ENCODE measurements at places on chromosomes 7 and 10.

DNA sequence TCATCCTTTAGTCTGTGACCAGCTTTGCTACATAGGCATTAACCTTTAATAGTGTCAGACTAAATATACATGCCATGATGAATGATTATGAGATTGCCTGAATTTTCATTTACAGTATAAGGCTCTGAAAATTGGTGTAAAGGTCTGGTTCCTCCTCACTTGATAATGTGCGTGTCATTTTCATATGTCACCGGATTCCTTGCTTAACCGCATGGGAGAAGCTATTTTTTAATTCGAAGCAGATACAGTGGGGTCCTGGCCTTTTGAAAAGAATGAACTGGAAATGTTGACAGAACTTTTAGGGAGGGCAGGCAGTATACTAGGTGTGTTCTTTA lies 192.4 kb upstream of the SH2B2 start:
- no peak for DNase-seq

- no peak for DNase-seq
Observed at GRCh38 chr10:26628395-26628794, 69.1 kb upstream of the PDSS1 start.

- DNase-seq: no peak
Observed at GRCh38 chr7:75969182-75969581, 25.2 kb downstream of the TMEM120A start.

DNA sequence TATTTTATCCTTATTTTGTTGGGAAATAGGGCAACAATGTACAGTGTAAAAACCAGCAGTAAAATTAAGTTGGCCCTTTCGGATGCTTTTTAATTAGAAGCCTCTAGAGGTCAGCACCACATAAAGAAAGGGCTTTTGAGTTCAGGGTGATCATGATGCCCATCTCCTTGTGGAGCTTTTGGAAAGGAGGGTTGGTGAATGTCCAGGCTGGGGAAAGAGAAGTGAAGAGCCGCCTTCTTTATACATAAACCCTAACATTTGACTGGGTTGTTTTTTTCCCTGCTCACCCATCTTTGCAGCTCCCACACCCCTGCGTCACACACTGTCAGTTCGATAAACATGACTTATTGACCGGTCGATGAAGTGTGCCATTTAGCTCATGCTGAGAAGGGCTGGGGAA lies 29.8 kb downstream of the MTURN start:
- no peak for DNase-seq

GRCh38 chr10:80513106-80513505 lies 24.6 kb upstream of the SH2D4B start:
- DNase-seq: no peak

DNA sequence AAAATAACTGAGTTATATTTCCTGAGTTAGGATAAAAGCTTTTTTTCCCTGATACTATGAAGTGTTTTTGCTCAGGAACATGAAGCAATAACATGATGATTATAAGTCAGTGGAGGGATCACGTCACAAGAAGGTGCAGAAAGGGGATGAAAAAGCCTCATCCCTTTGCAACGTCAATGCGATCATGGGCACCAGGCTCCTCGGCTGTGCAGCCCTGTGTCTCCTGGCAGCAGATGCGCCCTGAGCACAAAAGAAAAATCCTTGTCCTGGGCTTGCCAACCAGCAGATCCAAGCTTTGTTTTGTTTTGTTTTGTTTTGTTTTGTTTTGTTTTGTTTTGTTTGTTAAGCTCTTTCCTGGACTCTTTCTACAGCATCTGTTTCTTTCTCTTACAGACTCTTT lies 103.5 kb upstream of the PRSS1 start:
- no peak for DNase-seq

DNA sequence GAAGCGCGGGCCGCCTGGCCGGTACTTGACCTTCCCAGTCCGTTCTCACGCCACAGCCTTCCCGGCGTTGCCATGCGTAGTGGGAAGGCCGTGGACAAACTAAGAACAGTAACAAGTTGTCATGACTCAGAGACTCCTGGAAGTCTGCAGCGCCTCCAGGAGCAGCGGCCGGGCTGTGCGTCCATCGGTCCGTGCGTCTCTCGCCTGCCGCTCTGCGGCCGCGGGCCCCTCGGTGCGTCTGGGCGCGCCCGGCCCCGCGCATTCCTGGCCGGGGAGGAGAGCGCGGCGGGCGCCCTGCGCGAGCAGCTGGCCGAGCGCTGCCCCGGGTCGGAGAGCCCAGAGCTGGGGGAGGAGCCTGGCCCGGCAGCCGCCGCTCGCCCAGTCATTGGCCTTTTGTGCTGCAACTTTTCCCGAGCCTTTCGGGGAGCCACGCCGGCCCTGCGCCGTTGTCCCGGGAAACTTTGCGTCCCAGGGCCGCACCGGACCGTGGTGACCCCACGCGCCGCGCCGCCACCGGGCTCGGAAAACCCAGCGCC lies 123.7 kb downstream of the TACC2 start:
- DNase-seq: no peak

DNA sequence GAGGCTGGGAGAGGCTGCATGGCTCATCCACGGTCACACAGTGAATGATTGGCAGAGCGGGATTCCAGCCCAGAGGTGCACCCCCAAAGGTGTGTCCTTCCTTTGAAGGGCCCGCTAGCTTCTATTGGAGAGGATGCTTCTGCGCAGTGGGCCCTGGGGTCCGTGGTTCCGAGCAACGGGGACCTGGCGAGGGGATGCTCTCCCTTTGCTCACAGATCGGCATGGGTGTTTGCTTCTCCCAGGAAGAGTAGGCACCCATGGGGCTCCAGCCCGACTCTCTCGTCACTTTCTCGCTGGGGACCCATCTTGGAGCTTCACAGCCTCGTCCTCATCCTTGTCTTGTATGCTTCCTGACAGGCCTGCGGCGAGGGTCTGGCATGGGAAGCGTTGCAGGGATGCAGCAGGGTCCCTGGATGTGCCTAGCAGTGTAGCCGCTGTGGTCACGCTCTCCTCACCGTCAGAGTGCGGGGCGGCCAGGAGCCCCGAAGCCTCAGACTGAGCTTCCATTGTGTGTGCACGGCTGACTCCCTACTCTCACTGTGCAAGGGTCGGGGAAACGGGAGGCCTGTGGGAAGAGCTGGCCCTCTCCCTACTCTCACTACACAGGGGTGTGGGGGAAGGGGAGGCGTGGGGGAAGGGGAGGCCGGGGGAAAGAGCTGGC lies 538.5 kb upstream of the FOXK1 start:
- DNase-seq: no peak

GRCh38 chr10:101887775-101888174 lies 44.2 kb upstream of the KCNIP2 start:
- DNase-seq: no peak
